Ureter (tissue), 1 donor: ENCODE measurements at places on chromosomes 4 and X. TPM values are rescaled to one million over a fixed set of nuclear protein-coding genes. Genes with fewer than 3 reads are reported as not detected.
A peak's percentile ranks its signal among the peaks of the same experiment; 100 is the strongest.

DNA sequence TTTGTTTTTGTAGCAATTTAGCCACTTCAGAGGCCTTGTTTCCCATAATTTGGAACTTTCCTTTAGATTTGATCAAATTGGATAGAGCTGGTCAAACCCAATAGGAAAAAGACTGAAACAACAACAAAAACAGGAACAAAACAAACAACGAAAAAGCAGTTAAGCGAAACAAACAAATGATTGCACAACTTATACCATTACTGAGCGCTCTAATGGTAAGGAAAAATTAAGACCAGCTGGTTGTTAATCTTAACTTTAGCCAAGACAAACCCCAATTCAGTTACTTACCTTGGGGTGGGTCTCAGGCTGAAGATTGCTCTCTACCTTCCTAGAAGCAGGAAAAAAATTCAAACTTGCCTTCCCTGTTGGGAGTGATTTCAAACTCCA lies 38.3 kb downstream of the SPCS3 start:
- DNase-seq: no peak

DNA sequence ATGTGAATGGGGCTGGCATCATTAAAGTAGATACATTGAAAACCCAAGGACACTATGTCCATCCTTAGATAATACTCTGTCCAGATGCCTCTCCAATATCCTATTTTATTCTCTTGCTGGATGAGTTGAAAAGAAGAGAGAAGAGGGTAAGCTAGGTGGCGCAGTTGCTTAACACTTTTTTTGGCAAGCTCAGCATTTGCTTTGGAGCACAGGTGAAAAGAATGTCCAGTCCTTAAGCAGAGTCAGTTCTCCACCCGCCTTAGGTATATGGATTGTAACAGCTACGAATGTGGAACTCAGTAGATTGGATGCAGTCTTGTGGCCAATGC lies 208.4 kb downstream of the NWD2 start:
- peak; percentile 71 for DNase-seq

GRCh38 chr4:102758241-102759160 lies 2.3 kb downstream of the MANBA start:
- DNase-seq: no peak

GRCh38 chrX:109187473-109188168 lies 294.3 kb downstream of the GUCY2F start:
- no peak for DNase-seq

DNA sequence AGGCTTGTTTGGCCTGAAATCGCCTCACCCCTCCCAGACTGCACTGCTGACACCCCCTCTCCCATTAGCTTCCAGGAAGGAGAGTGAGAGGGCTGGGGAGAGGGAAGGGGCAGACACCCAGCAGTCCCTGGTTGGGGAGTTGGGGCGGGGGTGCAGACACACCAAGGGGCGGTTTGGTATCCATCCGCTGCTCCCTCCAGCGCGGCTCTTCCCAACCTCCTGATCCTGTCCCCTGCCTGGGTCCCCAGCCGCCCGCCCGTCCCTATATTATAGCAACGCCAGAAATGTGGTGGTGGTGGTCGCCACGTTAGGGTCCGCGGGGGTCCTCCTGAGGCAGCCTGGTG lies 24.9 kb downstream of the GPRASP3 start:
- no peak for DNase-seq

DNA sequence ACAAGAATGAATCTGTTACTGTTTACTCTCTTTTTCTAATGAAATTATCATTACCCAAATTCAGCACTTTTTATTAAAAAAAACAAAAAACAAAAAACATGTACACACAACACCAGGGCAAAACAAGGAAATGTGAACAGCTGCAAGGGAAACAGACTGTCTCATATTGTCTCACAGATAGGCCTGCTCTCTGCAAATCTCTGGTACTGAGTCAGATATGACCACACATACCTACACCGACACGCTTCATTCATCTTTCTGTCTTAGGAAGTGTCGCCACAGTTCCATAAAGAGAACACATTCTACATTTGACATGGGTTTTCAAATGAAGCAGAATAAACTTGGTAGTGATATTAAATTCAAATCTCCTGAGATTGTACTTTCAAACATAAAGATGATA lies 92.2 kb upstream of the GPR34 start:
- DNase-seq: no peak

- no peak for DNase-seq
These were observed 20.6 kb downstream of the MAGEC1 start for GRCh38 chrX:141924293-141924692.

- no peak for DNase-seq
These were observed 2085.4 kb downstream of the ARAP2 start for GRCh38 chr4:34158878-34159277.

DNA sequence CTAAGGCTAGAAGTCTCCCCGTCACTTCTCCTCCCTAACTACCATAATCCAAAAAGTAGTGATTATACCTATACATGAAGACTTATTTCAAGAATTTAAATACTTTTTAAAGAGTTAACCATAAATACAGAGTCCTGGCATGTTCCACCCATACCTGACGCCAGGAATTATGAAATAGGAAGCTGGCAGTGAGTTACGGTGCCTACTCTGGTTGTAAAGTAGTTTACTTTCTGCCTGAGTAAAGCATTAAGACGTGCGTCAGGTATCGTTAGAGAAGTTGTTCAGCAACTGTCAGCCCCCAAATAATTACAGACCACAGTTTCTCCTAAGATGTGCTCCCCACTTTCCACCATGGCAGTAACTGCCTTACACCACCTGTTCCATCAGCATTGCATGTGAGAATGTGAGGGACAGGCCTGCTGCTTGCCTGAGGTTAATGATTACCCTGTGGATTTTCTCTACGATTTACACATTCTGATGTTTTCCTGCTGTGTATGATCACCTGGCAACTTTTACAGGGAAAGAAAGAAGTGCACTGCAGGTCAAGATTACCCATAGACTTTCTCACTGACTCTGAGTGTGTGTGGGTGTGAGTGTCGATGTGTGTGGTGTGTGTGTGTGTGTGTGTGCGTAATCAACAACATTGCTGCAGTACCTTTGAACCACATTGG lies 92.3 kb upstream of the SLC7A11 start:
- DNase-seq: no peak

DNA sequence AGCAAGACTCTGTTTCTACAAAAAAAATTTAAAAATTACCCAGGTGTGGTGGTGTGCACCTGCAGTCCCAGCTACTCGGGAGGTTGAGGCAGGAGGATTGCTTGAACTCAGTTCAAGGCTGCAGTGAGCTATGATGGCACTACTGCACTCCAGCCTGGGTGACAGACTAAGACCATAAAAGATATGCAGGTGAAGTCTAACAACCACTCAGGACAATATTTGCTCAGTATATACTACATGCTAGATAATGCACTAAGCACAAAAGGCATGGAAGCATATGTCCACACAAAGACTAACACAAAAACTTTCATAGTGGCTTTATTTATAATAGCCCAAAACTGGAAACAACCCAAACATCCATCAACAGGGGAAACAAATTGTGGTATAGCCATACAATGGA lies 57.7 kb upstream of the TXK start:
- DNase-seq: no peak

- DNase-seq: no peak
These were observed 852.2 kb upstream of the NDST4 start for GRCh38 chr4:115965588-115965987.

The MAGEB18 gene
- total RNA-seq: not detected

The TMEM128 gene
- total RNA-seq: 26.8 TPM

The MXRA5 gene
- total RNA-seq: 130 TPM

The PUDP gene
- 33.7 TPM for total RNA-seq

The VEGFC gene
- total RNA-seq: 13.7 TPM

The LPAR4 gene
- 0.18 TPM for total RNA-seq

The FAM47A gene
- not detected for total RNA-seq
